ENCODE measurements at places on chromosomes 4 and X. TPM values are rescaled to one million over a fixed set of nuclear protein-coding genes. Genes with fewer than 3 reads are reported as not detected.

GRCh38 chr4:153260132-153260531, 55.9 kb downstream of the TRIM2 start:
- H3K27ac ChIP-seq = no peak overlapping the region
- no peaks in the 10 kb centered on the region for H3K27me3 ChIP-seq
- no peaks in the 10 kb centered on the region for H3K36me3 ChIP-seq
- DNase-seq = no peak
- peaks cover 36% of the 10 kb centered on the region for H3K4me1 ChIP-seq

The CXCL5 gene
- total RNA-seq = 1.3 TPM

DNA sequence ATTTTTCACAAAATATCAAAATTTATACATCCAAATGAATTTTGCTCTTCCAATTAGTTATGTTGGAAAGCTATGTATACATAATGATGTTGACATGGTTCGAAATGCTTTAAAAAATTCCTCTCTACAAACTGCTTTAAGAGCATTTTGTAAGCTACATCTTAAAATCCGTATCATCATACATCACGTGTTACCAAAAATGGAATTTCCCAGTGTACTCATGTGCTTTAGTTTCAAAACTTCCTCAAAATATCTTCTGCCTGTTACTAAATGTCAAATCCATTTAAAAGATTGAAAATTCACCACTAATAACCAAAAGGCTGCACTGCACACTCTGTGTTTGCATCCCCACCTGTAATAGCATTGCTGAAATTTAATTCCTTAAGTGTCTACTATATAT, 87.9 kb downstream of the WDFY3 start:
- DNase-seq = no peak
- H3K4me3 ChIP-seq = no peak overlapping the region
- H3K27ac ChIP-seq = no peak overlapping the region
- H3K4me1 ChIP-seq = no peaks in the 10 kb centered on the region

DNA sequence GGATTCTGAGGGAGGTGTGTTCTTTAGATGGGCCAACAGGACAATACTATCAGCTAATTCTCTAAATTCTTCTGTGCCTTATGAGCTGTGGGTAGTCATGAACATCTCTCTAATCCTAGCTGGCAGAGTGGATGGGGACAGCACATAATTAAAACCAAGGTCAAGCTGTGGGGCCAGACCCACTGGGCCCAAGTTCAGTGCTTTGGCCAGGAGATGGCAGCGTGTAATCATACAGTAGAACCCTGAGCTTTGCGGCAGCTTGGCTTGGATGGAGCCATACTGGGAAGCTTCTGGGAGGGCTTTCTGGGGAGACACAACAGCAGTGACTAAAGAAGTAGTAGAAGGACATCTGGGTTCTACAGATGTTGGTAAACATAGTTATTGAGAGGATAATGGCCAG, 140.3 kb upstream of the CXCL13 start:
- H3K27ac ChIP-seq = no peak overlapping the region
- H3K4me3 ChIP-seq = no peak overlapping the region
- H3K36me3 ChIP-seq = no peaks in the 10 kb centered on the region
- H3K4me1 ChIP-seq = no peaks in the 10 kb centered on the region
- no peak for DNase-seq

The NXF2 gene
- not detected for total RNA-seq

The APLN gene
- total RNA-seq = not detected

DNA sequence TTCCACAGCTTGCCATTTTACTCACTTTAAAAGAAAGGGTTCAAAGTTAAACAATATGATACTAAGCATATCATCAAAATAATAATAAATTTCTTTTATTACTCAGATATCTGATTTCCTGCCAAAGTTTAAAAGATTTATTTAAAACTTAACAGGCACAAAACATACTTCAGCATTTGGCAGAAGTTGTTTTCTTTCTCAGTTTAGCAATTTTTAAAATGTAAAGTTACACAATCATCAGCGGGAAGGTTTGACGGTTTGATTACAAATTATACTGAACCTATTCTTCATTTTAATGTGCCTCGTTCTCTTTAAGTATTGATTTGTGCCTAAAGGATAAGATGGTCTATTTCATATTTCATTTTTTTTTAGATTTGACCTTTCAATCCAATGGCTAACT, 227.2 kb downstream of the APBB2 start:
- H3K4me3 ChIP-seq = no peak overlapping the region
- peaks cover 13% of the 10 kb centered on the region for H3K4me1 ChIP-seq
- H3K27me3 ChIP-seq = no peaks in the 10 kb centered on the region

GRCh38 chrX:130120746-130121504, 10.6 kb upstream of the ELF4 start:
- H3K27me3 ChIP-seq = no peaks in the 10 kb centered on the region
- no peaks in the 10 kb centered on the region for H3K36me3 ChIP-seq
- peaks cover 34% of the 10 kb centered on the region for H3K4me1 ChIP-seq
- peak overlapping the region; percentile 33 for H3K4me3 ChIP-seq
- H3K27ac ChIP-seq = peak overlapping the region; percentile 82
- peak; percentile 88 for DNase-seq

- peak; percentile 59 for DNase-seq
- no peaks in the 10 kb centered on the region for H3K4me1 ChIP-seq
- H3K27me3 ChIP-seq = no peaks in the 10 kb centered on the region
- no peak overlapping the region for H3K4me3 ChIP-seq
Observed at GRCh38 chr4:38696697-38697096, 32.7 kb downstream of the KLF3 start.

The PCDH18 gene
- 99.1 TPM for total RNA-seq

DNA sequence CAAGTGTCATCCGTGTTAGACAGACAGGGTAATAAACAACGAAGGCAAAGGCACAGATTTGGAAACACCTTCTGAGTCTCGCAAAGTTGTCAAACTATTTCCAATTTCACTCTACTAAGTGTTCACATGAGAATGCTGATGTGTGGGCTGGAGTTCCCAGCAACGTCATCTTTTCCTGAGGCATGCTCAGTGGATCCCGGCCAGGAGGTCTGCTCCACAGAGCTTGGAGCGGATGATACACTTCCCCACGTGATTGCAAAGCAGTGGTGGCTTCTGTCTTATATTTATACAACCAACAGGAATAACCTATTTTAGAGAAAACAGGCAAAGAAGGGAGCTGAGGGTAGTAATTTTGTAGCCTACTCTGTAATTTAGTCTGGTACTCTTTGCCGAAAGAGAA, 40.1 kb upstream of the PDK3 start:
- no peak for DNase-seq
- H3K4me1 ChIP-seq = peaks cover 18% of the 10 kb centered on the region
- H3K27ac ChIP-seq = peak overlapping the region; percentile 57
- no peaks in the 10 kb centered on the region for H3K36me3 ChIP-seq
- H3K27me3 ChIP-seq = no peaks in the 10 kb centered on the region

GRCh38 chr4:28221536-28221935, 1360.9 kb downstream of the STIM2 start:
- H3K4me1 ChIP-seq = no peaks in the 10 kb centered on the region
- no peaks in the 10 kb centered on the region for H3K36me3 ChIP-seq
- no peak overlapping the region for H3K27ac ChIP-seq

The TSPAN5 gene
- 18.1 TPM for total RNA-seq

The GABRQ gene
- not detected for total RNA-seq

GRCh38 chrX:110248578-110248977, 69.3 kb downstream of the AMMECR1 start:
- DNase-seq = no peak
- no peak overlapping the region for H3K27ac ChIP-seq

- H3K4me1 ChIP-seq = no peaks in the 10 kb centered on the region
- no peaks in the 10 kb centered on the region for H3K27me3 ChIP-seq
- no peak overlapping the region for H3K4me3 ChIP-seq
Observed at GRCh38 chr4:153545822-153546221, 79.7 kb downstream of the TMEM131L start.

- no peak overlapping the region for H3K4me3 ChIP-seq
- no peaks in the 10 kb centered on the region for H3K27me3 ChIP-seq
- peaks cover 16% of the 10 kb centered on the region for H3K4me1 ChIP-seq
- H3K36me3 ChIP-seq = peaks cover 31% of the 10 kb centered on the region
- no peak overlapping the region for H3K27ac ChIP-seq
- no peak for DNase-seq
Observed at GRCh38 chr4:25926462-25926861, 12.4 kb downstream of the SMIM20 start.

DNA sequence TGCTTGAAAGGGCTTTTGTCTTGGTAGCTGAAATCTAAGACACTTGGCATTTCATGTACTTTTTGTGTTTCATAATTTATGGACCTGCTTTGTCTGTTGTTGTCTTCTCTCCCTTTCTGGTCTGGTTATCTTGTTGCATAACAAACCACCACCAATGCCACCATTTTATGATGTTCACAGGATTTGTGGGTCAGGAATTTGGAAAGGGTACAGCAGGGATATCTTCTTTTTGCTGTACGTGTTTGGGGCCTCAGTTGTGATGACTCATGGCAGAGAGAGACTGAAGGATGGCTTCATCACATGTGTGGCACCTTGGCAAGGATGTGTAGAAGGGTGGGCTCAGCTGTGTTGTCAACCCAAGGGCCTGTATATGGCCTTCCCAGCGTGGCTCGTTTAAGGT, 35.2 kb downstream of the KDM6A start:
- H3K36me3 ChIP-seq = no peaks in the 10 kb centered on the region
- no peak for DNase-seq
- H3K27ac ChIP-seq = no peak overlapping the region
- H3K27me3 ChIP-seq = no peaks in the 10 kb centered on the region
- H3K4me3 ChIP-seq = no peak overlapping the region

The SAP30 gene
- total RNA-seq = 22.4 TPM

DNA sequence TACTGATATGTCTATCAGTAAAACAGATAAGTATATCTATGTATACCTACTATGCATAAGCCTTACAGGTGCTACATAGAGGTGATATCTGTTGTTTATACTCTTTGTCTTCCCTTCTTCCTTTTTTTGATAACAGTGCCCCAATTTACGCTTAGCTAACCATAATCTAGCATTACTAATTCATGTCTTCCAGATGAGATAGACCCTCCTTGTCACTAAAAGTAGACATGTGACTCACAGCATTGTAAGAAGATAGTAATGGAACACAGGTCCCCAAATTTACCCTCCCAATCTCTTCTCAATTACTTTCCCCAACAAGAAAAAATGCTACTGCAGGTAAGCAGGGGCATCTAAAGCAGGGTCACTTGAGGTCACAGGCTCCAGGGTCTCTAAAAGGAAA, 7.9 kb upstream of the NFKB1 start:
- no peaks in the 10 kb centered on the region for H3K36me3 ChIP-seq
- H3K27me3 ChIP-seq = no peaks in the 10 kb centered on the region
- H3K4me3 ChIP-seq = no peak overlapping the region
- no peak for DNase-seq
- H3K4me1 ChIP-seq = peaks cover 19% of the 10 kb centered on the region

DNA sequence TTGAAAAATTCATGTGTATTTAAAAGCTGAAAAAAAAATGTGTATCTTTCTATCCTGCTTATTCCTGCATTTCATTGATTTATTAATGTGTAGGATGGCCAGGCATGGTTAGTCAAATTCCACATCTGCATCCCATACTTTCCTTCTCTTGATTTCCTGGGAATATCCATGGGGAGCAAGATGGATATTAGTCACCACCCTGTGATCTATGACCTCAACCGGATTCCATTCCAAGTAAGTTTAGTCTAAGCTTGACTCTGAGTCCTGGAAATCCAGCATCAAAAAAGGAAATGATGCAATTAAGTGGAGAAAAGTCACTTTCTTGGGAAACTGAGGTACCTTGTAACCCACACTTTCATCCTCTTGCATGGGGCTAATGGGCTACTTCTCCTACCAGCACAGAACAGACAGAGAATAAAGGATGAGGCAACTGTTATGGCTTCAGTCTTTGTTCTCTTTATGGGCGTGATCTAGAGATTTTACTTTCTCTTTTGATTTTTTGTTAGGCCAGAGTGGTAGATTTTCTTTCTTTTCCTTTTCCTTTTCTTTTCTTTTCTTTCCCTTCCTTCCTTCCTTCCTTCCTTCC, 17.1 kb upstream of the BEX4 start:
- DNase-seq = no peak
- no peak overlapping the region for H3K4me3 ChIP-seq
- no peaks in the 10 kb centered on the region for H3K27me3 ChIP-seq
- no peaks in the 10 kb centered on the region for H3K36me3 ChIP-seq
- H3K4me1 ChIP-seq = no peaks in the 10 kb centered on the region

DNA sequence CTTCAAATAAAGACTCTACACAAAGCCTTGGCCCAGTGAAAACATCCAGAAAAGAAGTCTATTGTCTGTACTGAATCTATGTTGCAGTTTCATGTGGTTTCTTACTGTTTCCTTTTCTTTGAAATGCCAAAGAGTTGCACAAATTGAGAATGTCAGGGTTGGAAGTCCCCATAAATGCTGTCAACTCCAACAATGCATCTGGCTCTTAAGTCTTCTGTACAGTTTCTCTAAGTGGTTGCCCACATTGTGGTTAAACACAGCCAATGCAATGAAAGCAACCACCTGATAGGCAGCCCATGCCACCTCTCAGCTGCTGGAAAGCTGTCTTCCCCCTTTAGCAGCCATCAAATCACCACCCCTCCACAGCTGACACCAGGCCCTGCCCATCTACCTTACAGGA, 67.2 kb upstream of the C1GALT1C1 start:
- H3K36me3 ChIP-seq = no peaks in the 10 kb centered on the region
- H3K4me1 ChIP-seq = no peaks in the 10 kb centered on the region
- peak; percentile 15 for DNase-seq
- no peaks in the 10 kb centered on the region for H3K27me3 ChIP-seq

The KLB gene
- not detected for total RNA-seq

DNA sequence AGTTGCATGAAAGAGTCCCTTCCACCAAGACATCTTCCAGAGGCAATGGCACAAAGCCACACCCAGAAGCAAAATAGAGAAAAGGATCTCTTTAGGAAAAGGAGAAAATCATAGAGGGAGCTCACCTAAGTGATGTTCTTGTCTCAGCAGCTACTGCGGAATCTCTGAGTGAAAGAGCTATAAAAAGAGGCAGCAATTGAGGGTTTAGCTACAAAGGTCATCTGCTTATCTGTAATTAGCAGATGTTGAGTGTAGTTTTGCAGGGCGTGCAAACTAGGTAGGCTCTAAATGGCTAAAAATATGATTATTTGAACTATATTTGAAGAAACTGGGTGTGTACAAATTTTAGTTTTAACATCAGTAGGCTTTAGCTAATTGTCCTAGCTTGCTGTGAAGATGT, 276.0 kb downstream of the HS3ST1 start:
- H3K4me3 ChIP-seq = no peak overlapping the region
- H3K4me1 ChIP-seq = no peaks in the 10 kb centered on the region
- no peak for DNase-seq
- H3K27me3 ChIP-seq = no peaks in the 10 kb centered on the region
- no peaks in the 10 kb centered on the region for H3K36me3 ChIP-seq

DNA sequence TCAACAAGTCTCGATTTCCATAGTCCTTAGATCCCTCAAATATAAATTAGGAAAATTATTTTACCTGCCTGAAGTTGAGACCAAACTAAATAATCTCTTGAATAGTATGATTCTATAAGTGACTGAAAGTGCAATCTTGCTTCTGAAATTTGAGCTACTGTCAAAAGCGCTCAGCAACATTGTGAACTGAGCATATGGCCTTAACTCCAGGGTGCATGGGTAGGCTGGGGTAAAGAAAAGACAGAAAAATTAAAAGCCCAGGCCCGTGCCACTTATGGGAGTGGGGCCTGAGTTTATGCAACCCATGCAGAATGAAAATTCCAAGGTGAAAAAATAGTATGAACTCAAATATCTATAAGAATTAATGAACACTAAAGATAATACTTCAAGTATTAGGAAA, 9.8 kb downstream of the PGRMC2 start:
- no peak overlapping the region for H3K27ac ChIP-seq
- no peak overlapping the region for H3K4me3 ChIP-seq
- no peaks in the 10 kb centered on the region for H3K4me1 ChIP-seq
- no peaks in the 10 kb centered on the region for H3K27me3 ChIP-seq
- peaks cover 5% of the 10 kb centered on the region for H3K36me3 ChIP-seq
